ENCODE measurements at places on chromosomes 16 and 17. TPM values are rescaled to one million over a fixed set of nuclear protein-coding genes. Genes with fewer than 3 reads are reported as not detected.

- DNase-seq: no peak
Observed at GRCh38 chr17:67171560-67171959, 73.4 kb downstream of the HELZ start.

GRCh38 chr16:75868636-75869632 lies 142.6 kb upstream of the CPHXL start:
- no peak for DNase-seq

TGFB1I1 gene
- 1.6 TPM for total RNA-seq

GRCh38 chr17:37518826-37519225 lies 29.1 kb downstream of the DUSP14 start:
- no peak for DNase-seq

RCVRN gene
- total RNA-seq: not detected

GRCh38 chr16:55630774-55631173 lies 25.0 kb upstream of the SLC6A2 start:
- DNase-seq: no peak

DNA sequence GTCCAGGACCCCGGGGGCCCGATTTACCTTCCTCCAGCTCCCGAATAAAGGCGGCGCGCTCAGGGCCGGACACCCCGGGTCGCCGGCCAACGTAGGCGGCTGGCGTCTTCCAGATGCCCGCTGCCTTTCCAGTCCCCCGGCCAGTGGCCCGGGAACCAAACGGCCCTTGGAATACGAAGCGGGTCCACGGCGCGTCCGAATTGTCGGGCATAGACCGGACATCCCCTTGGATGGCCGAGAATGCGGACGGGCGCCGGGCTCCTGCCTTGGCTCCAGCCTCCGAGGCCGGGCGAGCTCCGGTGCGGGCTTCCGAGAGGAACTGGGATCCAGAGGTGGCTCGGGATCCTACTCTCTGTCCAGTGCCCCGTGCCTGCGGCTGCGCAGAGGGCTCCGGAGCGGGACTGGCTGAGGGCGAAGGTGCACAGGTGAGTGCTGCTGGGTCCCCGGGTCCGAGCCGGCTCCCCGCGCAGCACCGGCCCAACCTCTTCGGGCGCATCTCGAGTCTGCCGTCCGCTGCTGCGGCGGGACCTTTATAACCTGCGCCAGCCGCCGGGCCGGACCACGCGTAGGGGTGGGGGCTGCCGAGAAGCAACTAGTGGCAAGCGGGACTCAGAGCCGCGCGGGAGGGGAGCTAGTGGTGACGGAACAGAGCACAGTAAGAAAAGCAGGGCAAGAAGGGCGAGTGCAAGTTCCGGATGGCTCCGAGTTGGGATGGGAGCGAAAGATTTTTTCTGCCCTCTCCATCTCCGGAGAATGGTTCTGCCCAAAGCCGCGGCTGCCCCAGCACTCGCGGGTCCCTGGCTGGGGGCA lies at the start of gene HAP1:
TSS of gene HAP1 (minus strand) at position 505 of the 810 bp plus-strand sequence. CDS start at position 496, 9 bp downstream.
- DNase-seq: no peak

GRCh38 chr16:12965274-12965804 lies 63.9 kb downstream of the SHISA9 start:
- no peak for DNase-seq

- DNase-seq: peak; percentile 55
Observed at GRCh38 chr16:53282975-53283946, 151.0 kb upstream of the RBL2 start.

DNA sequence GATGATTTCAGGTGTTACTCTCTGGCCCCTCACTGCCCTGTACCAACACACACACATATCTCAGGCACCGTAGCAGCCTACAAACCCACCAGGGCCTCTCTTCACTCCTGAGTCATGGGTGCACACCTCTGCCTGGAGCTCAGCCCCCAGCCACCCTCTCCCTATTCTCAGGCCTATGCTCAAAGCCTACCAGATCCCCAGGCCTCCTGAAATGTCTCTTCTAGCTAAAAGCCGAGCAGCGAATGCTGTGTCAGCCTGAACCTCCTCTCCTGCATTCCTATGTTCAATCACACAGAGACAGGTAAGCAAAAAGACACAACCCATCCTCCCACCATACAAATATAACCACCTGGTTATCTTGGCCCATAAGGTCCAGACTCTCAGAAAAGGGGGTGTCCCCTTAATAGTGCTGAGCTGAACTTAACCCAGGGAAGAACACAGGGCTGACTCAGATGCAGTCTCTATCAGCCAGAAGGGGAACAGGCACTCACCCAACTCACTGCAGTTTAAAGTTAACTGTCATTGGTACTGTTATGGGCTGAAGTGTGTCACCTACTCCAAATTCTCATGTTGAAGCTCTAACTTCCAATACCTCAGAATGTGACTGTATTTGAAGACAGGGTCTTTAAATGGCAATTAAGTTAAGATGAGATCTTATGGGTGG lies 62.0 kb upstream of the TEKT3 start:
- no peak for DNase-seq

NMRAL1 gene
- 62.7 TPM for total RNA-seq

DNA sequence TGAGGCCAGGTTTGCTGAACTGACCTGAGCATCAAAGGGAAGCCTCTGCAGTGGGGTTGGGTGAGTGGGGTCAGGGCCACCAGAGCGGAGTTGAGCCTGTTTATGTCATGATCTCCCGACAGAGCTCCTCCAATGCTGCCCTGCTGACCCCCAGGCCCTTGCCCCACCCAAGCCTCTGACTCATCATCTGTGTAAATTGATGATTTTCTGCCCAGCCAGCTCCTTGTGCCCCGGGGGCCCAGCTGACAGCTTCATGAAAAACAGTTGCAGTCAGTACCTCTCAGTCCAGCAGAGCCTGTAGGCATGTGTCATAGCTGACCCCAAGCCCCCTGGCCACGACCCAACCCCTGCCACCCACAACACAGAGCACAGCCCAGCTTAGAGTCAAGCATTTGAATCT lies 134.9 kb downstream of the CCT6B start:
- peak; percentile 15 for DNase-seq

DNA sequence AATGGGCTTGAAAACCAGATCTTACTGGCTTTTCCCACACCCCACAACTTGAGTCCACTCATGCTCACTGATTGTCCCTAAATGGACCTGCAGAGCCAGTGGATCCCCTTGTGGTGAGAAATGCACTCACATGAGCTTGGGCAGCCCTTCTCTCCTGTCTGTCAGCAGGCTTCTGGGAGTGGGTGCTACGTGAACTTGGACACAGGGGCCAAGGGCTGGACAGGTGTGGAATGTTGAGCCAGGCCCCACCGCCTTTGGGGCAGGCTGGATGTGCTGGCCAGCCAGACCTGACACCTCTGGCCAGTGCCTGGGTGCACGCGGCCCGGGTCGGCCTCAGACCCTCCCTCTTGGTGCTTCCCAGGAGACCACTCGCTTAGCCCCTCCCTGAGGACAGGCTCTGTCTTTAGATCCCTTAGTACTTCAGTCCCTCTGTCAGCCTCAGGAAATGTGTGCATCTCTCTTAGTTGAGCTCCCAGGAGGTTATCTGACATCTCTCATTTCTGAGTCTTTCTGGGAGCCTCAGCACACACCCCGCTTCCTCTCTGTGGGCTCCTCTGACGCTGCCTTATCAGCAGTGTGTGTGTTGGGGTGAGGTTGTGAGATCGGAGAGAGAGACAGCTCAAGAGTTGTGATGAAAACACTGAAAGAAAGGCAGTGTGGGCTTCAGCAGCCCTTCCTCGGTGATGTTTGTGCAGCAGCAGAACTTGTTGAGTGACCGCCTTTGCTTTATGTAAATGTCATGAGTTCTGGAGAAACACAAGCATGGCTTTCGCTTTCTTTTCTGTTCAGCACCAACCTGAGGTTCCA lies 117.0 kb downstream of the RAB11FIP4 start:
- no peak for DNase-seq

DNA sequence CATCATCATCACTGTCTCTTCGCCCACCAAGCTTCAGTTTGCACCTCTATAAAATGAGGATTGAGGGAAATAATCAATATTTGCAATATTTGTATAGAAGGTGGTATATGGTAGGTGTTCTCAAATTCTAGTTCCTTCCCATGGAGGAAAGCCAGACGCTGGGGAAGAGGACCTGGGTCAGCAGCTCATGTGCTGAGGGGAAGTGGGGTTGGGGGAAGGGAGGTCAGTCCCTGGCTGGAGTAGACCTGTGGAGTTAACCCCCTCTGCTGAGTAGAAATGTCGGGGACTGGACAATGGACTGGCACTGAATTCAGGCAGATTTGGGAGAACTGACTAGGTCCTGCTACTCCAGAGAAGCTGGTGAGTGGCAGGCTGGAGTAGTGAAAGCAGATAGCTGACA lies 12.8 kb upstream of the ITGB3 start:
- DNase-seq: no peak

VAMP2 gene
- total RNA-seq: 2.1 TPM

GRCh38 chr16:55622930-55623561 lies 32.7 kb upstream of the SLC6A2 start:
- DNase-seq: peak; percentile 31

- no peak for DNase-seq
Observed at GRCh38 chr17:28839221-28839620, 3.4 kb downstream of the FAM222B start.

- DNase-seq: no peak
Observed at GRCh38 chr17:45732926-45733505, 51.1 kb upstream of the CRHR1 start.

KCNH4 gene
- not detected for total RNA-seq

GRCh38 chr16:67345401-67345800 lies 18.8 kb downstream of the LRRC36 start:
- DNase-seq: no peak

TOP2A gene
- 2.0 TPM for total RNA-seq

SLC26A11 gene
- total RNA-seq: 1.3 TPM
